Mucosa of gallbladder (tissue), 1 donor: ENCODE measurements at places on chromosomes 5 and 9. TPM values are rescaled to one million over a fixed set of nuclear protein-coding genes. Genes with fewer than 3 reads are reported as not detected.
A peak's percentile ranks its signal among the peaks of the same experiment; 100 is the strongest.

- peak; percentile 53 for DNase-seq
These were observed 229.4 kb downstream of the DMAC1 start for GRCh38 chr9:7570107-7570720.

DNA sequence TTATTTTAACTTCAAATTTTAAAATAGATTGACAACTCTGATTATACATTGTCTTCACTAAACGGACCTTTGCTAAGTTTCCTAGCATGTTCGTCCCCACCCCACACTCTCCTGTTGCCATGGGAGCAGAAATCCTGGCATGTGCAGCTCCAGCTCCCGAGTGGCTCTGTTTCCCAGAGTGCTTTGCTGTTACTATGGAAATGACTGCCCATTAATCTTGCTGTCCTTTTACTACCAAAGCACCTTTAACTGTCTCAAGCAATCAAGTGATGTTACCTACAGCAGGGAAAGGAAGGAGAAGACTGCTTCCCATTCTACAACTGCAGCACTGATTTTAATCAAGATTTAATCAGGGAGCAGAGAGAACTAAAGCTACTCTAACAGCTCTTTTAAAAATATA, 212.0 kb upstream of the KIF2A start:
- DNase-seq, result peak; percentile 18

GRCh38 chr9:4581035-4581760, 80.9 kb upstream of the PLPP6 start:
- no peak for DNase-seq

DNA sequence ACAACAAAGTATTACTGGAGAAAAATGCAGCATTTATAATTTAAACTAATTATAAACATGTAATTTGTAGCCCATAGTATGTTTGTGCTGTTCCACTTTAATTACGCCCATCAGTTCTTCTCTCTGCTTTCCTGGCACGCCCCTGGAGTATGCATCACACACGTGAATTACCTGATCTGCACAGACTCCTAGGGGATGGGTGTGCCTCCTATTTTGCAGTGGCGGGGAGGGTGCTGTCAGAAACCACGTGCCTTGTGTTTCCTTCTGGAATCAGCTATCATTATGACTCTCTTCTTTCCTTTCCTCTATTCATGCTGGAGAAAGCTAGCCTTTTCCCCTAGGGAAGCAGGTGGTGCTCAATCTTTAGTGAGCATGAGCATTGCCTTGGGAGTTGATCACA, 43.3 kb downstream of the RPS23 start:
- no peak for DNase-seq

DNA sequence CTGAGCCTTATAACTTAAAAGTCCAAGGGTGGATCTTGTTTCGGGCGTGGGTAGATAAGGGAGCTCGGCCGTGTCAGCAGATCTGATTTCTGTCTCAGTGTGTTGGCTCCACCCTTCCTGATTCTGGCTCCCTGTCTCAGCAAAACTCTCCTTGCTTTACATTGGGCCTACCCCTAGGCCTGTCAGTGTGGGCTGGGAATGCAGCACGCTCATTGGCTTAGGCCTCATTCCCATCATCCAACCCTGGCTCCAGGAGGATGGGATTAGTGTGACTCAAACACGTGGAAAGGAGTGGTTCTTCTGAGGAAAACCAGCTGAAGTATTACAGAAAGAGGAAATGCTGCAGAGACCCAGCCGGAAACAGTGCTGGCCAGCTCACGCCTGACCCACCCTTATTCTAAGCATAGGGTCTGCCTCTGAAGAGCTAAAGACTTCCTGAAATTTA, 59.9 kb downstream of the ZFAND5 start:
- DNase-seq, result peak; percentile 94

DNA sequence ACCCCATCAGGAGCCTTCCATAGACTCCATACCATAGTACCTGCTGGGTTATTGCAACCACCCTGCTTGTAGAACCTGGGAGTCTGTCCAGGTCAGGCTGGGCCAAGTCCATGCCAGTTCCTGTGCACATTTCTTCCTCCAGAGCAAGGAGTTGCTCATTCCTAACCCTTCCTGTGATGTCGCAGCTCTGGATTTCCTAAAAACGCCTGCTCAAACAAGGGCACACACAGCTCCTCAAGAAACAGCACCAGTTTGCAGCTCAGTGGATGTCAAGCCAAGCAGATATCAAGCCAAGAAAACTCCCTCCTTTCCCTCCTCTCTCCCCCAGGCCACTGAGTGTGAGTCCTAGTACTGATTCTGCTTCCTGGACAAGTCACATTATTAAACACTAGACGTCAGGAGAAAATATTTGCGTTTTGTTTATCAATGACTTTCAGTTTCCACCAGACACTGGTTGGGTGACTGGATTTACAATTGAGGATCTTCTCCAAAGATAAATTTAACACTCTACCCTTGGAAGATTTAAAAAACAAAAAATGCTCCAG, 59.6 kb downstream of the SLC1A1 start:
- DNase-seq, result no peak

DNA sequence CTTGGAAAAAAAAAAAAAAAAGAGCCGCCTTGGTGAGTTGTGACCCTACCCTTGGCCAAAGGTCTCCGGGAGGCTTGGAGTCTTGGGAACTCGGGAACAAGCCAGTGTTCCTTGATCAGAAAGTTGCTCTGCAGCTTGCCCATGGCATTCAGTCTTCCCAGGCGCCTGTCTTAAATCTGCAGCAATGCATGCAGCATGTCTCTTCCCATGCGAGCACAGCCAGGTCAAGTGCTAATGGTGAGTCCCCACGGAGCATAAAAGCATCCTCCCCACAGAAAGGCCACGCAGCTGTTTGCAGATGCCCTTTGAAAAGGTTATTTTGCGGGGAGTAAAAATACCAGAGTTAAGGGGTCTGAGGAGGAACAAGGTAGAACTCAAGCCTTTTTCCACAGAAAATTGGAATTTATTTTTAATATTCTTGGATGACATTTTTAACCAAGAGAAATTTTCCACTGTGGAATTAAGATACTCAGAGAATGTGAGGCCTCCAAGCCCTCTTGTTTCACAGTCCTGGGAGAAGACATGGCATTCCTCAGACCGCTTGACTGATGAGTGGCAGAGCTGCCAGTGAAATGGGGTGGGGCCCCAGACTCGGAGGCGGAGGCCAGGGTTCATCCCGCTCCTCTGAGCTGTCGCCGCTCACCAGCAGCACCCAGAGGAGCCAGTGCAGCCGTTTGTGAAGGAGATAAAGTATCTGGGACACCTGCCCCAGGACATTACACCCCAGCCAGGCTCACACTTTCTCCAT, 81.6 kb downstream of the CYFIP2 start:
- DNase-seq, result no peak

DNA sequence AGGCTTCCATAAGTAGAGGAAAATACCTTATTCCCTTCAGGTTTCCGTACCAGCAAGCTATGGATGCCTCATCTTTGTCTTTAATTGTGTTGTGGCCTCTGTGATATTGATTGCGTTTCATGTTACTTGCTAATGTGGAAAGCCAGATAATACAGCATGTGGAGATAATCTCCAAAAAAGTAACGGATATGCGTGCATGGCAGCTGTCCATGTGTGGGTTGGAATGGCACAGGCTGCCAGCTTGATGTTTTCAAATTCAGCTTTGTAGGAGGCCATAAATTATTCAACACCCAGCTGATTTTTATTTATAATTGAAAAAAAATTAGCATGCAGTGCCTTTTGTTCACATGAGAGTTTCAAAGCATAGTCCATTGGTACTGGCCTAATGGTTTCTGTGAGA, 144.9 kb downstream of the GIN1 start:
- no peak for DNase-seq

GRCh38 chr5:179819296-179820126, 1.2 kb upstream of the SQSTM1 start:
- peak; percentile 74 for DNase-seq

DNA sequence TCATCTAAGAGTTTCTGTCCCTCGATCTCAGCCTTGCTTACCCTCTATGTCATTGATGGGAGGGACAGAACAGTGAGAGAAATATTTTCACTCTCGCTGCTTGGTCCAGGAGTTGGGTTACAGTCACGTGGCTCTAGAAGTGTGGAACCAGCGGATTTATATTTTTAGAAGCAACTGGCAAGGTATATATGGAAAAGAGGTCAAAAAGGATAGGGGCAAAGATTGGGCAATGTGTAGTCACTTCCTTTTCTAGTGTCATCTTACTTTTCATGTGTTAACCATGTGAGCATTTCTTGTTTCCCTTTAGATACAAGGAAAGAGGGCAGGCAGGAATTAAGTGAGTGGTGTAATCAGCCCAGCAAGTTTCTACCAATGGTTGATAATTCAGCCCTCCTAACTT, 111.5 kb upstream of the ZNF366 start:
- DNase-seq, result no peak

- DNase-seq, result no peak
These were observed 153.3 kb downstream of the CARTPT start for GRCh38 chr5:71872311-71872864.

DNA sequence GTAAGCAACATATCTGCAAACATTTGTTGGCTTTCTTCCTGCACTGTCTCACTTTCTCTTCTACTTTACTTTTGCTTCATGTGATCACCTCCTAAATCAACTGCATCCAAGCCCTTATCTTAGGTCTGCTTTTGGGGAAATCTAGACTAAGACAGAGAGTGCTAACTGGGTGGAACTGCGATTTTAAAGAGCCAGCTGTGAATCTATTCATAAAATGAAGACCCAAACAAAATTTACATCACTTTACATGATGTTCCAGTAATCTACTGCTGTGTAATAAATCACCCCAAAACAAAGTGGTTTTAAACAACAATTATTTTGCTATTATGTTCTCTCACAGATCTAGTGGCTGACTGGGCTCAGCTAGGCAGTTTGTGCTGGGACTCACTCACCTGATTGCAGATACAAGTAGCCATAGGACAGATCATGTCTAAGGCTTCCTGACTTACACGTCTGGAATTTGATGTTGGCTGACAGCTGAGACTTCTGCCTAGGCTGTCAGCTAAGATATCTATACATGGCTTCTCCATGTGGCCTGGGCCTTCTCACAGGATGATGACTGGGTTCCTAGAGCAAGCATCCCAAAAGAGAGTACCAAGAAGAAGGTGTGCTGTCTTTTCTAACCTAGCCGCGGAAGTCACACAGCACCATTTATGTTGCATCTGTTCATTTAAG, 145.1 kb upstream of the TBCA start:
- no peak for DNase-seq

DNA sequence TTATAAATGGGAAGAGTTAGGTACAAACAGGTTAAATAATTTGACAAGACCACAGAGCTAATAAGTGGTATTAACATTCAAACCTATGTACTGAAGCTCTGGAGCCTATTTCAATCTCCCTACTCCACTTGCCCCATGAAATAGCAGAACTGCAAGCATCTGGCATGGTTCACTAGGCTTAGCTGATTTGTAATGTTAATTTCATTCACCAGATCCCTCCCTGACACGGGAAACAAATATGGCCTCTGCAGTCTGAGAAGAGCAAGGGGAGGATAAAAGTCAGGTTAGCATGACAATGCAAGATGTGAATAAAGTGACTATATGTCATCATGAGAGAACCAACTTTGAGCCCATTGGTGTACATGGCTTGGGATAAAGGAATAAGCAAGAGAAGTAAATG, 428.8 kb downstream of the BRINP1 start:
- no peak for DNase-seq

DNA sequence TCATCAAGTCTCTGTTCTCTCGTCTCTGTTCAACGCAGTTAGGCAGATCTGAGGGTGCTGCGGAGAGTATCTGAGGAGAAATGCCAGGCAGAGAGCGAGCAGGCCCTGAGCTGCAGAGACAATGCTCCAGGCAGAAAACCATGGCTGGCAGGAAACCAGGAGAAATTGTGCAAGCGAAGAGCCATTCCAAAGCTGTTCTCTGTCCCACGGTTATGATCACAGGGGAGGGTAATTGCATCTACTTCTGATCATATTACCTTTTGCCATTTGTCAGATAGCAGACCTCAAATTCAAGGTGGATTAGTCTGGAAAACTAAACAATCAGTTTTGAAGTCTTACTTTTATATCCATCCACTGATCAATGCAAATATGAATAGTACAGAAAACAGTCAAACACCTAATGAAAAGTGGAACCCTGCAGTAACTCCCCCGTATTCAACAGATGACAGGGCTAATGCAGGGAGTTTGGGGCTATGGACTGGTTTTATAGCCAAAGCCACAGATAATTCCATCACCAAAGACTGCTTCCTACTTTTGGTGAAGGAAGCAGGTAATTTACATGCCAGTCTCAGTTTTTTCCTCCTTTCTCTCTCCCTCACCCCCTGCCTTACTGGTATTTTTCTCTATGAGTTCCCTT, 228.0 kb downstream of the DCP2 start:
- DNase-seq, result peak; percentile 43

GRCh38 chr9:115520646-115521045, 402.7 kb upstream of the TNC start:
- DNase-seq, result no peak

SLC27A4 gene
- 50.4 TPM for total RNA-seq

GLRA1 gene
- total RNA-seq, result not detected

SH3TC2 gene
- 2.7 TPM for total RNA-seq

ZNF367 gene
- 2.2 TPM for total RNA-seq

NUDT2 gene
- total RNA-seq, result 25.5 TPM

TAF1L gene
- total RNA-seq, result 0.03 TPM

HSPB3 gene
- 0.46 TPM for total RNA-seq
